ENCODE measurements at places on chromosomes 13 and 19.

DNA sequence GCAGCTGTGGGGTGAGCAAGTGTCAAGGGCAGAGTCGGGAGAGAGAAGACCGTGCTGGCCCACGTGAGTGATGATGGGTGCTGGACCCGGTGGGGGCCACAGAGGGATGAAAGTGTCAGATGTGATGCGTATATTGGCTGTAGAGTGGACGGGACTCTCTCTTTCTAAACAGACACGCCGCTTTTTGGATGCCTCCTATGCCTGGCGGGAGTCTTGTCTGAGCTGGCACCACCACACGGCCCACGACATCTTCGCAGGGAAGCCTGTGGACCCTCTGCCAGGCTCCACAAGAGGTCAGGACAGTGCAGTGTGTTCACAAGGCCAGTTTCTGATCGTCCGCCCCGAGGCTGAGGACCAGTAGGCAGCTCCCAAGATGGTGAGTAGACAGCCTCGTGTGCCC lies 12.9 kb upstream of the MRI1 start:
- DNase-seq = no peak

DNA sequence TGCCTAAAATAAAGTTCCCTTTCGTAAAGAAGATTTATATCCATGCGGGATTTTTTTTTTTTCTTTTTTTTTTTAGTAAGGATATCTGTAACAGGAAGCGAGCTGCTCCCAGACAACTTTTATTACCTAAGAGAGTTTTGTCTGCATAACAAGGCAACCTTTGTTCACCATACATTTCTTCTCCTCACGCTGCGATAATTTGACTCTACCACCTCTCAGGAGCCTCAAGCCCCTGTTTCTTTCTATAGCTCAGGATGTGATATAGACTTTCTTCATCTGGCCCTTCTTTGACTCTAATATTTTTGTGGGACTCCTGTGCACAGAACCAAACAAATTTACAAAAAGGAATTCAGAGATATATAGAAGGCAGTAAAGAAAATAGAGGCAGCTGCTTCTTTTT lies 1053.7 kb upstream of the SPRY2 start:
- no peak for DNase-seq

DNA sequence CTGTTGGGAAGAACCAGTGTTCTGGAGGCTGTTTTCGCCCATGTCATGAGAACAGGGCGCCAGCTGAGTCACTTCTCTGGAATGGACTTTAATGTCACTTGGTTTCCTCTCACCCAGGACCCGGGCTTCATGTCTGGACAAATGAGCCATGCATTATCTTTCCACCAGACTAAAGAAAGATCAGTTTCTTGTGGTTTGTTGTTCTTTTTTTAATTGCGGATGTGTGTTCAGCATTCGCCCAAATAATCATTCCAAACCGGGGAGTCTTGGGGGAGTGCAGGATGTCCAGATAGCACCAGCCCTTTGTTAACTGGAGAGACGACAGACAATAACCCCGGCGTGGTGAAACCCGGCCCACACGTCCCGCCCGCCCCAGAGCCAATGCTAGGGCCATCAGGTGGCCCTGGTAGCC lies 102.5 kb downstream of the COL4A2 start:
- no peak for DNase-seq

- peak; percentile 40 for DNase-seq
Measured at GRCh38 chr13:51066091-51066831, 44.8 kb downstream of the C13orf42 start.

- DNase-seq = peak; percentile 71
Measured at GRCh38 chr19:40601134-40601974, at the start of gene LTBP4. LTBP4 (plus strand) TSS chr19:40601369; CDS start chr19:40601388, 19 bp downstream.

- peak; percentile 27 for DNase-seq
Measured at GRCh38 chr19:1754636-1755466, 1.5 kb downstream of the ONECUT3 start.

DNA sequence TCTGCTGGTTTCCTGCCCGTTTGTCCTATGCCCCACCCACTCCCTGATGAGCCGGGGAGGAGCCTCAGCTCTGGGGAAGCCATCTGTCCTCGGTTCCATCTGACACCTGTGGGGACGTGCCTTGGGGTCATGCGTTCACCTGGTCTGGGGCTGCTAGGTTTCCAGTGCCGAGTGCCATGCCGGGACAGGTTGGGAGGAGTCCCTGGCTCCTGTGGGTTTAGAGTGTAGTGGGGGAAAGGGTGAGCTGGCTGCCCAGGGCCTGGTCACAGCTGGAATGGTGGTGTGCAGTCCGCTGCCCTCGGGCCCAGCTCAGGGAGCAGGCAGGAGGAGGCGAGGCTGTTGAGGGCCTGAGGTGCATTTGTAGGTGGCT lies 2.5 kb downstream of the KDM4B start:
- DNase-seq = peak; percentile 80

GRCh38 chr19:45769821-45770191 lies 754 bp upstream of the SIX5 start:
- peak; percentile 51 for DNase-seq

DNA sequence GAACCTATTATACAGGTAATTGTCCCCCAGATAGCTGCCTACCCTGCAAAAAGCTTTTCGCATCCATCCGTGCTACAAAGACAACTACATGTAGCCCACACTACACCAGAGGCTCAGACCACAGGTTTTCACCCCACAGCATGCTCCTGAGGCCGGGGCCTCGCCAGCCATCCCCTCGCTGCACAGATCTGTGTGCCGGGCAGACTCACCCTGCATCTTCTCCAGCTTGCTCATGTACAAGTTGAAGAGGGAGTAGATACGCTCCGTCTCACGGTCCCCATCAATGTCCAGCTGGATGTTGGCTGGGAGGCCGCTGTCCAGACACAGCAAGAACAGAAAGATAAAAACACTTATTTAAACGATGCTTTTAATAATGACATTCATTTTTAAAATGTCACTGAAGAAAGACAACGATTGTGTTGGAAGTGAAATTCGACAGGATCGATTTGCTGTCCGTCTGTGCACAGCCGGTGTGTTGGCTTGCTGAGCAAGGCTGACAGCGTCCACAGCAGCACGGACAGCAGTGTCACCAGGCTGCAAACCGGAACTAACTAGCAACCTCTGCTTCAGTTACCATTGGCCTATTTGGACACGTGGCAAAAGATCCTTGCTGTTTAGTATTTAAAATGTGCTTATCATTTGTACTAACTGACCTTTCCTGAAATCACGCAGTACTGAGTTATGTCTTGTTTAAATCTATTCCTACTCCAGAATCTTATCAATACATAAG lies 18.6 kb upstream of the C13orf46 start:
- DNase-seq = no peak

- no peak for DNase-seq
Measured at GRCh38 chr13:40764587-40765403, 6.2 kb downstream of the MRPS31 start.

GRCh38 chr13:70333752-70334151 lies 225.5 kb upstream of the KLHL1 start:
- no peak for DNase-seq

DNA sequence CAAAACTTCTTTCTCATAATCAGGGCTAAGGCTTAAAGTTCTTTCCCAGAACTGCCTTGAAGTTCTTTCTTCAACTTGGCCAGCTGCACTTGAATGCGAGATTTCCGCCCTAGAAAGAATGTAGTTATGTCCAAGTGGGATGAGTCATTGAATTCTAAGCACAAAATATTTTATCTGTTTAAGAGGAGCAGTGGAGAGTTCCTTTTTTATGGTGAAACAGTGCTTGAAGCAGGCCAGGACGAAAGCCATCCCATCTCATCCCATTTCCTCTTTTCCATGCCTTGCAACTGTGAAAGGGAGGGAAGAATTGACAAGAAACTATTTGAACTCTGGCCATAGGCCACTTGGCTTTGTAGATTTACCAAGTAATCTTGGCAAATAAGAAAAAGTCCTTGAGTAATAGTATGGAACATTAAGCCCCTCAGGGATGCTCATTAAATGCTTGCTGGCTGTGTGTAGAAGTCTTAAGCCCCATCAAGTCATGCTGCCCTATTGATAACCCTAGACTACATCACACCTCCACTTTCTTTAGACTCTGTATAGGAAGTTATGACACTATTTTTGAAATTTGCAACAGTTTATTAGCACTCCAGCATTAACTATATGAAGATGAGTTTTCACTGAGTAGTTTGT lies 174.5 kb downstream of the KCTD12 start:
- peak; percentile 10 for DNase-seq

- peak; percentile 73 for DNase-seq
Measured at GRCh38 chr19:8592231-8593009, 15.2 kb upstream of the MYO1F start.

GRCh38 chr13:81406639-81407292 lies 1065.8 kb upstream of the SPRY2 start:
- DNase-seq = no peak

DNA sequence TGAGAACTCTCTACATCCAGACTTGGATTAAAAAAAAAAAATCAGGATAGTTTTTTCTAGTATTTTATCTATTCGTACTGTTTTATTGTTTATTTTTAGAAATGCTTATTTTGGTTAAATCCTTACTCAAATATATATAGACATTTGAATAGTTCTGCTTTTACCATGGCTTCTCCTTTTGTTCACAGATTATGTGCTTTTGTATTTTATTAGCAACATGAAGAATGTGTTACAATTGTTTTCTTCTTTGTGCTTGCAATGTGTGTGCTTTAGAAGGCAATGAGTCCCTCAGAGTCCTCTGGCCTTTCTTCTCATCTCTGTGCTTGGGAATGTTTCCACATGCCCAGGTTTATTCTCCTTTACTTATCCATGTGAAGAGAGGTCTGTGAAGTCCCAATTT lies 324.0 kb downstream of the KCNRG start:
- no peak for DNase-seq

GRCh38 chr19:21147540-21147939 lies 5.7 kb downstream of the ZNF431 start:
- no peak for DNase-seq

DNA sequence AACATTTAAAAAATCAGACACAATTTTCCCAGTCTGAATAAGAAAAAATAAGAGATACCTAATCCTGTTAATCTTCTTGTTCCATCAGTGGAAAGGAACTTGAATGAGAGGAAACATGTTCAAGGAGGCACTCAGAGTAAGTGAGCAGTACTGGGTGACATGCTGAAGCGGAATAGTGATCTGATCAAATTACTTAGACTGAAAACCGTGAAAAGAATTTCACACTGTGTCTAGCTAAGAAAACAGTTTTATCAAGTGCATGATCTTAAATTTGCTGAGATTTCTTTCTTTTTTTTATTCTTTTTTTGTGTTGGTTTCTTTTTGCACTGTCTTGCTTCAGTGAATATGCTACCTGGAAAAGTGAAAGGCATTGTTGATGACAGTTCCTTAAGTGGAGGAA lies 249.5 kb upstream of the SLC10A2 start:
- DNase-seq = no peak

DNA sequence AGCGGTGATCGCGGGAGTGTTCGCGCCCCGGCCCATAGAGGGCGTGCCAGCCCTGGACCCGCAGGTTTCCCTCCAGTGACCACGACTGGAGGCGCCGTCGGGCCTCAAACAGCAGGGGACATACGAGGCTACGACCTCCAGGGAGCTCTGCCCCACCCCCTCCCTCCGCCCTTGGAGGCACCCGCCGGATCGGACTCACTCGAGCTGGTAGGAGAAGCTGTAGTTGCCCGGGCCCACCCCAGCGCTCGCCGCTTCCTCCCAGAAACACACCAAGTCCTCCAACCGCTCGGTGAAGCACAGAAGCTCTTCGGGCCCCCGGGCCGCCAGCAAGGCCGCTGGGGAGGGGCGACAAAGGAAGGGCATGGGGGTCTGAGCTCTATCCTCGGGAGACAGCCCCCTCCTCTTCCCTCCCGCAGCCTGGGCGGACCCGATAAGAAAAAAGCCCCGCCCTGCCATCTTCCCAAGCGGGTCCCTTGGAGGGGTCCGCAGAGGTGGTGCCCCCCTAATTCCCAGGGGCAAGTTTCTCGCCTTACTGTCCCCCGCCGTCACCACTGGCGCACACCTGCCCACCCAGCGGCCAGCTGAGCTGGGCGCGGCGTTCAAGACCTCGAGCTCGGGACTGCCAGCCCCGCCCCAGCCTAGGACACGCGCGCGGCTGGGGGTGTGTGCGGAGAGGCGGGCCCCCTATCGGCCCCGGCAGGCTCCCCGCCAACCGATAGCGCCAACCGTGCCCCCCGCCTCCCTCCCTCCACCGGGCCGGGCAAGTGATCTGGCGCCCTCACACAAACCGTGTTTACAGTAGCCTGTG lies 1.0 kb downstream of the EPOR start:
- DNase-seq = peak; percentile 80

DNA sequence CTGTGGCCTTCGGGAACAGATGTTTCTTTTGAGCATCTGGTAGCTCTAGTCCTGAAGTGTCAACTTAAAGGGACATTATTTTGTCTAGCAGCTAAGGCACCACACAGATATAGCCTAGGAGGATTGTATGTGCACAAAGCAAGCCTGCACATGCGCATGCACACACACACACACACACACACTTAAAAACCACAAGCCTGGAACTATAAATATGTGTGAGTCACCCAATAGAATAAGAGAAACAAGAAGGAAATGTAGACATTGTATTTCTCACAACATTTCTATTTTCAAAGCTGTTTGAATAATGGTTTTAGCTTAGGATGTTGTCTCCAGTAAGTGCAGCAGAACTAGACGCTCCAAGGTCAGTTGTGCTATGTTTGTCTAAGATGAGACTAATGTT lies 516.5 kb downstream of the SUCLA2 start:
- DNase-seq = no peak

GRCh38 chr13:66576381-66576780 lies 653.8 kb downstream of the PCDH9 start:
- DNase-seq = no peak

- DNase-seq = no peak
Measured at GRCh38 chr13:72208112-72208645, 341.2 kb upstream of the DACH1 start.
